T47D (cell line): ENCODE measurements at places on chromosomes 12 and 14.
A peak's percentile ranks its signal among the peaks of the same experiment; 100 is the strongest.

- no peak for DNase-seq
Measured at GRCh38 chr12:92363295-92364146, 217.9 kb upstream of the BTG1 start.

DNA sequence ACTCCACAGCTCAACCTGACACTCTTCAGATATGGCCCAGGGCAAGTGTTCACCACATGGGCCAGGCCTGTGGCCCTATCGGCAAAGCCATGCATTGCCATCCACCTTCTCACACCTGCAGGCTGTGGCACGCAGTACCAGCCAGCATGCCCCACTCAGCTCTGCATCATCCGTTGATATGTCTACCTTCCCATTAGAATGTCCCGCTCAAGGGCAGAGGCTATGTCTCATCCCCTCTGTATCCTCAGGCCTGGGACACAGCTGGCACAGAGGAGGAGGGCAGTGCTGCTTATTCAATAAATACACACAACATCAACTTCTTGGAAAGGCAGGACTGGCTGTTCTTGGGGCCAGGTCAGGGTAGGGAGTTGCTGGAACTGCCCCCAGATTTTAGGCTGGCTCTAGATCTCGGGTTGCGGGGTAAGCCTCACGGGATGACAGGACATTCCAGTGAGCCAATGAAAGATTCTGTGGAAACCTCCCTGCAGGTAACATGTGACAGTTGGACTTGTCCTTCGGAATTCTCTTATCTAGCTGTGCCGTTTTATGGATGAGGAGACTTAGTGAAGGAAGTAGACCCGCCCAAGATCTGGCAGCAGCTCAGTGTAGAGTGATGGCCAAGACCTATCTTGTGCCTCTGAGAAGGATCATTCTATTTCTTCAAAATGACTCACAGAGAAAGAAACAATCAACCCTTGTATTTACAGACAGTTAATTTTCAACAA lies 25.6 kb downstream of the SYNE3 start:
- DNase-seq: no peak

DNA sequence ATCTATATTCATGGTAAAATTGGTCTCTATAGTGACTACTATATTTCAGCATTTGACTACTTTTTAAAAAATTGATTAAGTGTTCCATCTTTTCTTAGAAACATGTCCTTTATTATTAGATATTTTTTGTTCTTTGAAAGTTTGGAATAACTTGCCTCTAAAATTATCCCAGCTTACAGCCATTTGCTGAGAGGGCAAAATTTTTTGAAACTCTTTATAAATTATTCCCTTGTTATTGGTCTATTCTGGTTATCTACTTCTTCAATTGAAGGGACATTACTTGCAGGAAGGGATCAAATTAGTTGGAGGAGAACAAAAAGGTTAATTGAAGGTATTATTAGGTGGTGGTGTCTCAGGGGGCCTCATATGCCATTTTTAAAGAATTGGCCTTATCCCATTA lies 184.1 kb downstream of the TTC6 start:
- DNase-seq: no peak

GRCh38 chr14:33612197-33612505 lies 338.7 kb downstream of the EGLN3 start:
- no peak for DNase-seq

DNA sequence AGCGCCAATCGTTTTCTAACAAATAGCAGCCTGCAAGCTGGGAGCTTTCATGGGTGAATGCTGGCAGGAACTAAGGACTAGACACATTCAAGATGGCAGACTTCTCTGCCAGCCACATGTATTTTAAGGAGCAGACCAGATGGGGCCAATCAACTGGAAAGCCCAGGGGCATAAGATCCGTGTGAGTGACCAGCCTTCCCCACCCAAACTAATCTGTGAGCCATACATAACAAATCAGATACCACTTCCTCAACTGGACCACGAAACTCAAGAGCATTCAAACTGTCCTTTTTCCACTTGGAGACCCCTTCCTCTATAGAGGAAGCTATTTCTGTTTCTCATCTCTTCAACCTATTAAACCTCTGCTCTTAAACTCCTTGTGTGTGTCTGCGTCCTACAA lies 9.7 kb downstream of the TCL1B start:
- DNase-seq: no peak

GRCh38 chr14:89418452-89418851 lies 1.4 kb upstream of the FOXN3 start:
- no peak for DNase-seq

DNA sequence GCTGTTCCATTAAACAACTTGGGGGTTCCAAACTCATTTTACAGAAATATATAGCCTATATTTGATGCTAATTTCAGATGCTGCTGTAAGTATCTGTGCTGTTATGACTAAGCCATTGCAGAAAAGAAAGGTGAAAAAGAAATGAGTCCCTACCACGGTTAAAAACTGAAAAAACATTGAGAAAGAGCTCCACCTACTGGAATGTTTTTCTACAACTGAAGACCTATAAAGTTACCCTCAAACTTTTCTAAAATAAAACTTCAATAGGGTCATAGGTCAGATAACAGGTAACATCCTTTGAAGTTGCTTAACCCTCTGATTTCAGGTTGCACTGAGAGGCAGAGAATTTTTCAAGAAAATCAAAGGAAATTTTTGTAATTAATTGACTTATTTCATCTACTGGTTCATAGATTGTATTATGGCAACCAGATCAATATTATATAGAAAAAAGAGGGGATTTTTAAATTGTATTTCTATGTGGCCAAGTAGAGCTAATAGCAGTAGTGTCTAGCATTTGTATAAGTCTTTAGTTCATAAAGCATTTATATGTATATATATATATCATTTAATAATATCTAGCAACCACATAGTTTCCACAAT lies 279.9 kb downstream of the RPS29 start:
- peak; percentile 15 for DNase-seq

GRCh38 chr12:76508128-76508980 lies 51.2 kb downstream of the OSBPL8 start:
- DNase-seq: no peak

DNA sequence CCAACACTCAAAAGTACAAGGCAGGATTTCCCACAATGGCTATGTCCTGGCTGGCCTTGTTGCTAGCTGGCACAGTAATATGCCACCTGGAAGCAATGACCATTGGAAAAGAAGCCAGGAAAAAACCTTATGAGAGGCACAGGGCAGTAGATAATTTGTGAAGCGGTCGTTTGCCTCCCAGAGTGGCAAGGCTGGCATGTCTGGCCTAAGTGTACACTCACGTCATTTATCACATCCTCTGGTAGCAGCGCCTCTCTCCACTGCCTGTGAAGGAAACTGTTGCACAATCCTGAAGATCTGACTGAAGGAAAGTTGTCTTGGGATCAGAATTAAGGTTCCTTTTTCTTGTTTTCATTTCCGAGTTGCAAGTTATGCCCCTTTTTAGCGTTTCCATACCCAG lies 408.5 kb downstream of the ZFP36L1 start:
- no peak for DNase-seq

DNA sequence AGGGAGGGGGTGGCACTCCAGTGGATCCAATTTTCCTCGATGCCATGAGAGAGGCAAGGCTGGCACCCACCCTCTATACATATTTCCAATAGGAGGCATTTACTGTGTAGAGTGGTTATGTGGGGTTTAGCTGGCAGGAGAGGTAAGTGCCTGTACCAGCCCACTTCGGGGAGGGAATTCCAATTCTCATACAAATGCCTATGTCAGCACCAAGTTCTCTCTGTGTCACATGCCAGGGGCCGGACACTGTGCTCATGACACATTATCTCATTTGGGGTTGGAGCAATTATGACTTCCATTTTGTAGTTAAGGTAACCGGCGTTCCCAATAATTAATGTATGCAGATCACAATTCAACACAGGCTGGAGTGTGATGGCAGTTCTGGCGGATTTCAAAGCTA lies 284.3 kb downstream of the KSR2 start:
- DNase-seq: no peak

DNA sequence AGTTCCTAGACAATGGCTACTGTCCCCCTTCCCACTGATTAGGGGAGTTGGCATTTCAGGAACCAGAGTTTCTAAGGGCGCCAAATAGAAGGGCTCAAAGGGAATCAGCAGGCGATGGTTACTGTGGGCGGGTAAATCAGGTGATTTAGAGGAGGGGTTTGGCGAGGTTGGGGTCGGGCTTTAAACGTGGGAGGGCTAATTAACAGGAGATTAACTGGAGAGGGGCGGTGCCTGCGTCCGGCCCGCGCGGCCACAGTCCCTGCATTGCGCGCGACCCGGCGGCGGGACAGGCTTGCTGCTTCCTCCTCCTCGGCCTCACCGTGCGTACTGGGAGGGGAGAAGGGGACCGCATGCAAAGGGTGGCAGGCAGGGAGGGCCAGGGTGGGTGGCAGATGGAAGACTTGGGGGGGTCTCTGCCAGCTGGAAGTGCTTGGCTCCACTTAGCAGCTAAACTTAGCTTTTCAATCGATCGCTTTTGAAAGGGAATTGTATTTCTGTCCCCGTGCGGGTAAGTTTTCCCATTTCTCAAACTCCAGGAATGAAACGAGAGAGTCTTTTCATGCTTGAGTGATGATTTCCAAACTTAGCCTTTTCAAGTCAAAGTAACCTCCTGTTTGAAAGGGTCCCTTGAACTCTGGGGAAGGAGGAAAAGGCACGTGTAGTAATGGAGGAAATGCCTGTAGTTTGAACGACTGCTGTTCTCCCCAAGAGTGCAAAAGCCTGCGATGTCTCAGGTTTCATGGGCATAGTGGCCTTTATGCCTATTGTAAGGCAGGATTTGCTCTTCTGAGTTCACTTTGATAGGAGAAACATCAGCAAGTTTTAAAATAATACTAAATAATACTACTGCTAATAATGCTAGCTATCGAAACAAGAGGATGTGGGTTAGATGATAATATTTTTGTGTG lies at the start of gene MGST1:
Gene MGST1 (plus strand): TSS at position 255 of the 908 bp plus-strand sequence. CDS start 6,608 bp downstream, outside the sequence.
- no peak for DNase-seq

GRCh38 chr12:6914246-6914946 lies at the start of gene ENO2:
Gene ENO2 (plus strand): TSS chr12:6914580. CDS start chr12:6915833, 1,253 bp downstream.
- DNase-seq: no peak

DNA sequence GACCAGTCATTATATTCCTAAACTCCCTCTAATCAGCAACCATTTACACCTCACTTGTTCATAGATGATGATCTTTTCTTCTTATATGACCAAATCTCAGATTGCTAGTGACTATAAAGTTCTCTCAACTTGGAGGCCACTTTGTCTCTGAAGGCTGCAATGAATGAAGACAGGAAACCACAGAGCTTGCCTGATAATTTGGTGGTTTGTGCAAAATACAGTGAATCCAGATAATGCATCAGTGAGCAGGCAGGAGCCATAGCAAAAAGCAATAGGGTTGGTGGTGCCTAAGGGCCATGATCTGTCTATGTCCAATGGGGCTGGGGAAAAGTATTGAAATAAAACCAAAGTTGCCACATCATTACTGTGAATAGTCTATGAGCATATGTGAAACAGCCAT lies 123.8 kb upstream of the LRFN5 start:
- DNase-seq: no peak

DNA sequence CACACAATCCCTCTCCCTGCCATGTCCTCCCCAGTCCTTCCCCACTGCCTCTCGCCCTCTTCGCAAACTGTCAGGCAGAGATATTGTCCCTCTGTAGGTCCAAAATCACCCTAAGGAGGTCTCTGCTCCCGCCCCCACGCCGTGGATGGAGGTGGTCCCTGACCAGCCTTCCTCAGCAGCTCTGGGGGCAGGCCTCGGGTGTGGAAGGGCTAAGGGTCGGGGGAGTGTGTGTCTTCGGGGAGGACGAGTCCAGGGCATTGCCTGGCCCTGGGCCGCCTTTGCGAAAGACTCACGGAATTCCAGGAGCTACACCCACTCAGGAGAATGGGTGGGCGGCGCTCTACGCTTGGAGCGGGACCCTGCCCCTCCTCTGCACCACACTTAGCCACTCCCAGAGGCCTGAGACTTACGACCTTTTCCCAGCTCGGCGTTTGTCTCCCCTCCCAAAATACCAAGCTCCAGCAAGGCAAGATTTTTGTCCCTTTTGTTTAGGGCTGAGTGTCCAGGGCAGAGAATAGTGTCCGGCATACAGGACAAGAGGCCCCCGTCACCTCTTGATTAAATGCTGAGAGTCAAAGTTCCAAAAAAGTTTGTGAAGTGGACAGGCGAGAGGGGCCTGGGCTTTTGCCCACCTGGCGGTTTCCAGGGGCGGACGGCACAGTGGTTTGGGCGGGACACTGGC lies 881 bp downstream of the PYGL start:
- DNase-seq: no peak

GRCh38 chr14:57809808-57810207 lies 56.1 kb downstream of the SLC35F4 start:
- no peak for DNase-seq

DNA sequence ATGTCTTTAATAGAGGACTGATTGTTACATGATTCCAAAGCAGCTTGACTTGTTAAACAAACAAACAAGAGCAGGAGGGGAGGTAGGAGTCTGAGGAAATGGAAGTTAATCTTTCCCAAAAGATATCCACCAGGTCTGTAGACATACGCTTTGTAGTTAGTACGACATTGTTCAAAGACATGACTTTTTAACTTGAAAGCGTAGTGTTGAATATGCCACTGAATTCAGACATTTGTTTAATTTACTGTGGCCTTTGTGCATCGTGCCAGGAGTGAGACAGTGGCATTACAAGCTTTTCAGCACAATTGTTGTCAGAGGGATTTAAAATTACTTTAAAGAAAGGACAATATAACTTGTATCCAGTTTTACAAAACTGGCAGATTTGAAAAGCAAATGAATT lies 53.0 kb downstream of the SAV1 start:
- no peak for DNase-seq
